ENCODE measurements at places on chromosomes 11 and 22.
A peak's percentile ranks its signal among the peaks of the same experiment; 100 is the strongest.

DNA sequence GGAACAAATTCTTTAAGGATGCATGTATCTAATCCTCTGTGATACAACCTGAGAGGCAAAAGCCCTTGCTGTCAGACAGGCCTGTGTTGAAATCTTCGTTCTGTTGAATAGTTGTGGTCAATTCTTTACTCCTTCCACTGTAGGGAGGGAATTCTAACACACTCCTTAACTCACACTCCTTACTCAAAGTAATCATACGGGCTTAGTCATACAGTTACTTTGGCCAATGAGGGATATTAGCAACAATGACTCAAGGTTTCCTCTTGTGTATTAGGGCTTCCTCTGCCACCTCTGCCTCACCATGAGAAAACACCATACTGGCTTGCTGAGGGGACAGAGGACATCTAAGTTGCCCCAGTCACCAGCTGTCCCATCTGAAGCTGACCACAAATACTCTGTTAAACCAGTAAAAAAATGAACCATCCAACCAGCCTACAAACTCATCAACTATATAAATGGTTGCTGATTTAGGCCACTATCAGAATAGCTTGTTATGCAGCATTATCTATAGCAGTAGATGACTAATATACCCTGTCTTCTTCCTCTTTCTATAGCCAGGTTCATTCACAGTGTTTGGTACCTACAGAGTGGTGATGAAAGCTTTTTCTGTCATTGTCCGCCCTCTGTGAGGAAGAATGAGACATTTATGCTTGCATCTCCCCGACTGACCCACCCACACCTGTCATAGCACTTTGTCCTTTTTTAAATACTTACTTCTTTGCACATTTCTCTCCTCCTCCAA is 322.8 kb upstream of the SYN3 start:
- H3K36me3 ChIP-seq: peaks cover 4% of the 10 kb centered on the region
- H3K4me1 ChIP-seq: no peaks in the 10 kb centered on the region
- DNase-seq: no peak
- H3K27me3 ChIP-seq: no peaks in the 10 kb centered on the region
- no peak overlapping the region for H3K4me3 ChIP-seq
- H3K27ac ChIP-seq: no peak overlapping the region

DNA sequence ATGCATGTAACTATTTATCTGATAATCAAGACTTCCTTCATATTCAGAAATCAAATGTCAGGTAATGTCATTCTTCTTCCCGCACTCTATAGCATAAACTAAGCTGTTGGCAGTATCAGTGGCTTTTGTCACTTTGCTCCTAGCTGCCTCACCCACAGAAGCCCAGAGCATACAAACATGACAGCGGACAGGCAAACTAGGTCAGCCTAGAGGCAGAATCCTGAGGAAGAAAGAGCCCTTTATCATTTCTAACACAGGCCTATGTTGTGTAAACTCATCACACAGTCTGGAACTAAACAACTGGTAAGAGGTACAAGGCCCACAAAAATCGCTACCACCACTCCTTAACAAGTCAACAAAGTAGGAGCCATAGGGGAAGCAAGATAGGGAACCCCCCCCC is 21.0 kb downstream of the GUCY1A2 start:
- no peak overlapping the region for H3K27ac ChIP-seq
- no peak overlapping the region for H3K4me3 ChIP-seq
- H3K36me3 ChIP-seq: no peaks in the 10 kb centered on the region

DNA sequence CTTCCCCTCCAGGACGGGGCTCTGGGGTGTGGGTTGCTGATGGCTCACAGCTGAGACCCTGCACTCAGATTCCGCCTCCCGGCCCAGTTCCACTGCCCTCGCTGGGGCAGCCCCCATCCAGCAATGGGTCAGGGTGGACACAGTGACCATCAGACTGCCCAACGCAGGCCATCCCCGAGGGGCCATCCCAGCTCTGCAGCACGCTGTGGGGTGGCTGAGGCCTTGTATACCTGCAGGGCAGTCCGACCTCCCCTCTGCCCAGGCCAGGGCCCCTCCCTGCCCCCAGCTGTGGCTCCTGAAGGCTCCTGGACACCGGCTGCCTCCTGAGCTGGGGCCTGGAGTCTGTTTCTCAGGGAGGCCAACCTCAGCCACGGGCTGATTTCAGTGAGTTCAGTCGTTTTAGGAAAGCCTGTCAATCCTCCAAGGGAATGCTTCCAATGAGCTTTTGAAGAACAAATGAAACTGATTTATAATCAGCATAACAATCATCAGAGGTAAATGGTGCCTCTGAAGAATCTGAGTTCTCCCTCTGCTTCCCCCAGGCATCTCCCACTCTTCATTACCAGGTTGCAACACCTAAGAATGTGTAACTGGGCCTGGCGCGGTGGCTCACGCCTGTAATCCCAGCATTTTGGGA is 95.1 kb downstream of the CELSR1 start:
- peaks cover 5% of the 10 kb centered on the region for H3K4me1 ChIP-seq
- no peak overlapping the region for H3K4me3 ChIP-seq
- DNase-seq: no peak

- no peak for DNase-seq
- peaks cover 13% of the 10 kb centered on the region for H3K4me1 ChIP-seq
- H3K4me3 ChIP-seq: peak overlapping the region; percentile 80
- peaks cover 8% of the 10 kb centered on the region for H3K36me3 ChIP-seq
- peaks cover 28% of the 10 kb centered on the region for H3K27me3 ChIP-seq
These were observed 1.4 kb downstream of the CTTN start for GRCh38 chr11:70399681-70400112.

- DNase-seq: no peak
- H3K27me3 ChIP-seq: peaks cover 27% of the 10 kb centered on the region
- H3K36me3 ChIP-seq: peaks cover 3% of the 10 kb centered on the region
- H3K4me3 ChIP-seq: no peak overlapping the region
These were observed 38.5 kb upstream of the PRODH start for GRCh38 chr22:18974477-18975180.

DNA sequence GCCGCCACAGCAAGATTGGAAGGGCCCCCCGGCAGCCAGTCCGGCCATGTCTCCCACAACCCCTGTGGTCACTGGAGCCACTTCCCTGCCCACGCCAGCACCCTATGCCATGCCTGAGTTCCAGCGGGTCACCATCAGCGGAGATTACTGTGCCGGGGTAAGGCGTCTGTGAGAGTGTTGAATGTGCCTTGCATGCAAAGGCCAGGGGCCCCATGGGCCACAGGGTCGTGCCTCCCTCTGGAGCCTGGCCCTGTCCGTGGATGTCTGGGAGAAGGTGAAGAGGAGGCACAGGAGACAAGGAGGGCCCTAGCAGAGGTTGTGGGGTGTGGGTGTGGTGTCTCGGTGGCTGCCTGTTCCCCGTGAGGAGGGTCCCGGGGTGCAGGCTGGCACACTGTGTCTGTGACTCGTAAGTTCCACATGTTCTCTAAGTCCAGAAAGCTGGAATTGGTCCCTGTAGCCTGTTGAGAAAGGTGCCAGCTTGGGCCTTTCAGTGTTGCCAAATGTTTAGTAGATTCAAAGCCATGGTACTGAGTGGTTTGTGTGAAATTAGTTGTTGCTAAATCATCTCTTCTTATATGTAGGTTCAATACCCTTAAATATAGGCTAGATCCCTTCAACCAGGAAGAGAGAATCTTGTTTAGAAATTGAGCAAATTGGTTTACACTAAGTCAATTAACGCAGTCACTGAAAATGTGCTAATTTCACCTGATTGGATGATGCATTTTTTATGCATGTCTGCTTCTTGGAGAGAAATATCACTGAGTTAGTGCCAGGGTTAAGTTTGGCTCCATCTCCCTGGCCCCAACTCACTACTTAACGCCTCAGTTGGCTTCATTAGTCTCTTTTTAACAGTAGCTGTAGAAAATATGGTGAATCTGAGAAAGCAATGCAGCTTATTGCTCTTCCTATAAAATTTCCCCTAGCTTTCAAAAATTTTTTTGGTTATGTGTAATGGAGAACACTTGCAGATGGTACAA is 23.8 kb downstream of the AMPD3 start:
- H3K4me1 ChIP-seq: peaks cover 39% of the 10 kb centered on the region
- peak overlapping the region; percentile 40 for H3K27ac ChIP-seq
- peaks cover 17% of the 10 kb centered on the region for H3K36me3 ChIP-seq
- DNase-seq: no peak
- H3K4me3 ChIP-seq: no peak overlapping the region
- no peaks in the 10 kb centered on the region for H3K27me3 ChIP-seq

GRCh38 chr11:127625402-127625801 is 624.8 kb upstream of the KIRREL3 start:
- H3K27me3 ChIP-seq: no peaks in the 10 kb centered on the region
- no peak overlapping the region for H3K4me3 ChIP-seq
- no peak overlapping the region for H3K27ac ChIP-seq
- H3K4me1 ChIP-seq: no peaks in the 10 kb centered on the region
